AG04449 (cell line): ENCODE measurements at places on chromosomes 3 and 15.

GRCh38 chr3:150222691-150223489, 185.2 kb upstream of the TSC22D2 start:
- no peak for DNase-seq

DNA sequence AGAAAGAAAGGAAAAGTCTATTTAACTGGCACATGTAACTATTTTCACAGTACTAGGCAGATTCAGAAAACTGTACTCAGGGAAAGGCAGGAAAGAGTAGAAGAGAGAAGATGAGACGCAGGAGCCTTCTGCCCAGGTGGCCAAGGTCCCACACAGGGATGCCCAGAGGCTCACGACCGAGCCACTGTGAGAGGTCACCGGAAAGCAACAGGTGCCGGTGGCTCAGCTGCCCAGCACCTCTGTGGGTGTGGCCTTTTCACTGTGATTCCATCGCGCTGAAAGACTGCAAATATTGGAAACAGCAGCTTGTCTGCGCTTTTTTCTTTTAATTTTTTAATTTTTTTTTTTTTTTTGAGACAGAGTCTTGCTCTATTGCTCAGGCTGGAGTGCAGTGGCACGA, 226.8 kb downstream of the OCA2 start:
- no peak for DNase-seq

GRCh38 chr3:150691414-150692040, 12.2 kb downstream of the ERICH6 start:
- no peak for DNase-seq

DNA sequence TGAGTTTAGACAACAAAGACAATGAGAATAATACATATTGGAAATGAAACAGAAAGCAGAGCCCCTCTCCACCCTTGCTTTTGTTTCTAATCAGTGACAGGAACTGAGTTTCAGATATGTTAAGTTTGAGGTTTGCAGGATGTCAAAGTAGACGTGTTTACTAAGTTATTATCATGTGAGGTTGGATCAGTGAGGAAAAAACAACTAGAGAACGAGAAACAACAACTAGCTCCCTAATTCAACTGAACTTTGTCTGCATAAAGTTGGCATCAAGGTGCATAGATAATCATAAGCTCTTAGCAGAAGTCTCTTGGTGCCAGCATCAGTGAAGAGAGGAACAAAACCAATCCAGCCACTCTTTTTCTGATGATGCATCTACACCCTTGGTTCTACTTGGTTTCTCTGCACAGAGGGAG, 491.1 kb upstream of the NR2F2 start:
- no peak for DNase-seq

DNA sequence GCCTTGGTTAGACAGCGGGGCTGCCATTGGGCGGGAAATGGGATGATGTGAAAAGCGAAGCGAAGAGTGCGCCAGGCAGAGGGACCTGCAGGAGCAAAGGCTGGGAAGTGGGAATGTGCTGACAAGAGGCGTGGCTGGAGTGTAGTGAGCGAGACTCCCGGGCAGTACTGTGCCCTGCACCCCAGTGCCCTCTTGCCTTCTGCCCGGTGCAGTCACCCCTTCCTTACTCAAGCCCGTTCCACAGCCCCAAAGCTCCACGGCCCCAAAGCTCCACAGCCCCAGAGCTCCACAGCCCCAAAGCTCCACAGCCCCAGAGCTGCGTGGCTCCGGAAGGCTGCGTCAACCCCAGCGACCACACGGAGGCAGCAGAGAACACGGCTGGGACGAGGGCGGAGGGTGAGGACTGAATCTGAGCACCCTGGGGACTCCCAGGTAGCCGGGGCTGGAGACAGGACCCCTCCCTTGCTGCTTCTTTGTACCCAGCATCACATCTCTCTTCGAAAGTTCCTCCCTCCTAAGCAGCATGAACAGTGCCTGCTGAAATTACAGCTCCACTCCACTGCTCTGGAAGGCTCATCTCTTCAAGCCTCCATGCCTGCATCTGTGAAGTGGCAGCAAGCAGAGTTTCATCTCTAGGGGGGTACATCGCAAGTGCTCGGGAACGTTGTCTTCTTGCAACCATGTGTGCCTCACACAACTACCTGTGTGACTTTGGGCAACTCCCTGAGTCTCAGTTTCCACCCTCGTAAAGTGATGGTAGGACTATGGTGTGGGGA, 108.9 kb downstream of the FBLN2 start:
- no peak for DNase-seq

- no peak for DNase-seq
Measured at GRCh38 chr3:44159696-44160300, 81.9 kb upstream of the TOPAZ1 start.

GRCh38 chr3:43618142-43618541, 3.7 kb downstream of the ANO10 start:
- no peak for DNase-seq

GRCh38 chr15:73889053-73889761, 15.8 kb downstream of the TBC1D21 start:
- DNase-seq = no peak
